ENCODE measurements at places on chromosomes 12 and 14. TPM values are rescaled to one million over a fixed set of nuclear protein-coding genes. Genes with fewer than 3 reads are reported as not detected.

GRCh38 chr12:42444192-42444943, 118.4 kb downstream of the PPHLN1 start:
- H3K4me1 ChIP-seq: peaks cover 11% of the 10 kb centered on the region
- H3K4me3 ChIP-seq: no peak overlapping the region
- DNase-seq: no peak

DNA sequence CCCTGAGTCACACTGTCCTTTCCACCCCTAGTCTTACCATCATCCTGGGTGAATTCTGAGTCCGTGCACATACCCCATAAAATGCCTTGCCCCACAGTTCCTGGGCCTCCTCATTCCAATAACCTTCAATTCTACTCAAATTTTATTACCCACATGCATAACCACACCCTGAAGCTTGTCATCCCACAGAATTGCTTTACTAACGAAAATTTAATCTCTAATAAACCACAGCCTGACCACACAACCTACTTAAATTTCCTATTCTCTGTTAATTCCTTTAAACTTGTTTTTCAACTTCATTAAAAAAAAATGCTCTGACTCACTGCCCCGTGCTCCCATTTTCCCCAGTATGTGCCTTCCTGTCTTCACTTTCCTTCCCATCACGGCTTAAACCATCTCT, 205.9 kb downstream of the PHLDA1 start:
- no peaks in the 10 kb centered on the region for H3K36me3 ChIP-seq
- no peaks in the 10 kb centered on the region for H3K4me1 ChIP-seq
- H3K27ac ChIP-seq: no peak overlapping the region
- DNase-seq: no peak
- H3K27me3 ChIP-seq: no peaks in the 10 kb centered on the region
- H3K4me3 ChIP-seq: no peak overlapping the region

- no peak overlapping the region for H3K27ac ChIP-seq
- H3K36me3 ChIP-seq: no peaks in the 10 kb centered on the region
- H3K4me1 ChIP-seq: no peaks in the 10 kb centered on the region
- no peaks in the 10 kb centered on the region for H3K27me3 ChIP-seq
- no peak overlapping the region for H3K4me3 ChIP-seq
- DNase-seq: no peak
Measured at GRCh38 chr14:32300136-32300535, 29.0 kb upstream of the AKAP6 start.

DNA sequence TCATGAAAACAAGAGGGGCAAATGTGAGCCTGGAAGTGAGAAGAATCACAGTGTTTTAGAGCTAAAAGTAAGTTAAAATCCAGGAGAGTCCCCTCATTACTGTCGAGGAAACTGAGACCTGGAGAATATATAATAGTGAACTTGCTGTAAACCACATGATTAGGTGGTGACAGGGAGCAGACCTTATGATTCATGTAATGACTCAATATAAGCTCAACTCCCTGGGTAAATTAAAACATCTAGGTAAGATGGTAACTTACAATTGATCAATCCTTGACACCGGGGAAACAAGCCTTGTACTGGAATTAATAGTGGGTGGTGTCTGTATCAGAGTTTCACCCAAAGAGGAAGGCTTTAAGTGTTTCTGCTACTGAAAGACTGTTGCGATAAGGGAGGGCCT, 269.3 kb downstream of the SNAPC1 start:
- H3K4me3 ChIP-seq: no peak overlapping the region
- no peak overlapping the region for H3K27ac ChIP-seq
- H3K4me1 ChIP-seq: no peaks in the 10 kb centered on the region
- no peaks in the 10 kb centered on the region for H3K27me3 ChIP-seq

GRCh38 chr14:42023452-42023851, 416.8 kb downstream of the LRFN5 start:
- H3K36me3 ChIP-seq: no peaks in the 10 kb centered on the region
- H3K27me3 ChIP-seq: no peaks in the 10 kb centered on the region
- no peaks in the 10 kb centered on the region for H3K4me1 ChIP-seq
- DNase-seq: no peak
- no peak overlapping the region for H3K27ac ChIP-seq

PTCSC3 gene
- total RNA-seq: 1.5 TPM
